ENCODE measurements at places on chromosomes 1 and 21.

GRCh38 chr1:83029050-83029449, 969.9 kb downstream of the TTLL7 start:
- DNase-seq, result no peak

DNA sequence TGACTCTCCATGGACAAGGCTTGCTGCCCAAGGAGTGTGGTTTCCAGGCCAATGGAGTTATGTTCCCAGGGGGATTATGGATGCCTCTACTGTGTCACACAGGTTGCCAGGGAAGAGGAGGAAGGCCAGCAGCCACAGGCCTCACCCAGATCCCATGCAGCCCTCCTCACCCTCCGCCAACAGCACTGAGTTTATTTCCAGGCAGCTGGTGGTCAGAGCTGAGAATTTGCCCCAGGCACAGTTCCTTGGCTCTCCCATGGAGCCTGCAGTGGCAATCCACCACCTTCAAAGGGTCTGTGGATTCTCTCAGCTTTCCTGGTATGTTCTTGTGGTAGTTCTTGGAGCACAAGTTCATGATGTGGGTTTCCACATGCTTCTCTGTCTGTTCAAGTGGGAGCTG, 79.2 kb downstream of the NTNG1 start:
- DNase-seq, result no peak

GRCh38 chr1:5286244-5286643, 631.8 kb downstream of the AJAP1 start:
- DNase-seq, result no peak

GRCh38 chr1:232018231-232019025, 391.8 kb downstream of the DISC1 start:
- no peak for DNase-seq

DNA sequence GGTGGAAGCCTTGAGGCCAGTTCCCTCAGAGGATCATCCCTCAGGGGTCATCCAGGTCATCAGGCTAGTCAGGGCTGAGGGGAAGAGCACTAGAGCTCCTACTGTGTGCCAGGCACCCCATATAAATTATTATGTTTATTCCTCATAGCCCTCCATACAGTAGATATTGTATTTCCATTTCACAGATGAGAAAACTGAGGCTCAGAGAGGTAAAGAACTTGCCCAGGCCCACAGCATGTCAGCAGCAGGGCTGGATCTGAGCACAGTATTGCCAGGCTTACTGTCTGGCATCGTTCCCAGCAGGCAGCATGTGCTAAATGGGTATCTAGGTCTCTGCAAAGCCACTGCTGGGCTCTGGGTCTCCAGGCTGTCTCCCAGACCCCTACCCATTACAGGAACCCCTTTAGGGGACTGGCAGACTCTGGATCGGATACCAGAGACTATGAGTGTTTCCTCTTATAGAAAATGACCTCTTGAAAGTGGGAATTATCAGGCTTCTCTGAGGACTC, 153.3 kb downstream of the PTPRU start:
- no peak for DNase-seq

DNA sequence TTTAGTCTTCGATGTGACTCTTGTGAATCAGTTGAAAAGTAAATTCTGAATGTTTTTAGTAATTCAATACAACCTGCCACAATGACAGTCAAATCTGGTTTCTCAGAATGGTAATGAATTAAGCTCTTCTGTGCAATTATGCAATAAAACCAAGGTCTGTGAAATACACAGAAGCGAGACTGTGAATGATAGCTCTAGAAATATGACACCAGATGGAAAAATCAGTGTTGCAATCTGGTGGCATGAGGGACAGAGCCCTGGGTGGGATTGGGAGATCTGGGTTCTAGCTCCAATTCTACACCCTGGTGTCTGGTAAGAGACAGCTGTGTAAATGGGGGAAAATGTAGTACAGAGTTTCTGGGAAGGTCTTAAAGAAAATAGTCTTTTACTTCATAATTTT, 586.4 kb upstream of the ZRANB2 start:
- no peak for DNase-seq

GRCh38 chr1:156458181-156458503, 42.4 kb downstream of the MEF2D start:
- DNase-seq, result no peak

DNA sequence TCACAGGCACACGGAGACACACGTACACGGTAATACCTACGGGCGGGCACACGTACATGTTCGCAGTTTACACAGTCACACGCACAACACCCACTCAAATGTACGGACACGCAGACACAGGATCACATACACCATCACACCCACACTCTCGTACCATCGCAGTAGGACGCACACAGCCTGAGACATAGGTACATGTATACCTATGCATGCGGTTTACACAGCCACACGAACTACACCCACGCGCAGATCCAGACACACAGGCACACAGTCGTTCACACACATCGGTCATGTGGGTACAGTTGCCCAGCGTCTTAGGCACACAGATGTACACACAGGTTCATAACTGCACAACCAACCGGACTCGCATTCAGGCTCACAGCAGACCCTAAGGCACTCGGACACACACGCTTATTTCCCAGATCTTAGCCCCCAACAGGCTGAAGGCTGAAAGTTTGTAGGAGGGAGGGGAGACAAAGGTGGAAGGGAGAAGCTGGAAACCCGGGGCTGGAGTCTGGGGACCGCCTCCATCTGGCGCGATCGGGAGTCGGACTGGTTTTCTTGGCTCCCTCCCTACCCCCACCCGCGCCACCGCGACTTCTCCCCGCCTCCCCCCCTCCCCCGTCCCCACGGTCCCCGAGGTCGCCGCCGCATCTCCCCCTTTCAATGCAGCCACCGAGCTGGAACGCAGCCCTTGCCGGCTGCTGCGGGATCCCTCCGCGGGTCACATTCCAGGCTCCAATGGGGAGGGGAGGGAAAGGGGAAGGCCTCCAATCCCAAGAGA, 51.9 kb upstream of the SYNC start:
- DNase-seq, result no peak

GRCh38 chr1:2455757-2456156, 20.3 kb upstream of the PLCH2 start:
- DNase-seq, result no peak

- no peak for DNase-seq
Measured at GRCh38 chr21:16421007-16421406, 691.2 kb downstream of the USP25 start.

- DNase-seq, result no peak
Measured at GRCh38 chr1:239982762-239983161, 108.9 kb upstream of the FMN2 start.

DNA sequence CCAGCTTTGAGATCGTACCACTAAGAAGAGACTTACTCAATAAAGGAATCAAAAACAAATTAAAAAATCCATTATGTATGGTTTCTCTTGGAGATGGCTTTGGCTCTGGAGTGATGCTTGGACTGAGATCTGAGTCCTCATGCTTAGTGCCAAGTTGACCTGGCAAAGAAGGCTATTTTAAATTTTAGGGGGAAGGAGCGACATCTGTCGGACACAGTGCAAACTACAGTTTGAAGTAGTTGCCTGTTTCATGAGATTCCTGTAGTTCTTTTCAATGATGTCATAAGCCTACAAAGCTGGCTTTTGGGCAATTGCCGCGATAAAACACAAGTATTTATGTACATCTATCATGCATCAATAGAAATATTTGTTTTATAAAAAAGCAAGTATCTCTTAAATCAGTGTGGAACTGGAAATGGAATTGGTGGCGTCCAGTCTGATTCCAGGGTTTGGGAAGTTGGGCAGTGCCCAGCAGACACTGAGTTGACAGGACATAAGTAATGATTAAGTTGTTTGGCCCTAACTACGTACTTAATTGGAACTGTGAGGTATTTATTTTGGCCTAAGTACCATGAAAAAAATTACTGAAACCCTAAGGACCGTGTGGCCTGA, 50.0 kb downstream of the TBCE start:
- DNase-seq, result peak; percentile 60

GRCh38 chr1:182444497-182444896, 5.4 kb upstream of the RGSL1 start:
- DNase-seq, result no peak

DNA sequence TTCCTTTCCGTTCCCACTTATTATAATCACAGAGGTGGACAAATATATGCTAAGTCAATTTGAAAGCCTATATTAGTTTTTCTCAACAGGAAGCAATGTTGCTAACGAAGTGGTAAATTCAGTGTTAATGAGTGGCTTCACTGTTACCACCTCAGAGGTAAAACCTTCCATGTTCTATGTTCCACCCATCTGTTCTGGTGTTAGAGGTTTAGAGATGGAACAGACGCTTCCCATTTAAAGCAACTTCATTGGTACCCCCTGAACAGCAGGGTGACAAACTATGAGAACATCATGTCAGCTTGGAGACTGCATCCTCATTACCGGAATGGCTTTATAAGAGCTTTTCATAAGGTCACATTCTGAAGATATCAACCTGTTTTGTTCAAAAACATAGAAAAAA, 77.9 kb downstream of the ZNF644 start:
- no peak for DNase-seq

- DNase-seq, result no peak
Measured at GRCh38 chr21:14981246-14981645, 83.6 kb downstream of the NRIP1 start.

- no peak for DNase-seq
Measured at GRCh38 chr1:187933562-187934419, 1105.0 kb downstream of the PLA2G4A start.

GRCh38 chr1:230495076-230495475, 68.9 kb upstream of the PGBD5 start:
- DNase-seq, result no peak

DNA sequence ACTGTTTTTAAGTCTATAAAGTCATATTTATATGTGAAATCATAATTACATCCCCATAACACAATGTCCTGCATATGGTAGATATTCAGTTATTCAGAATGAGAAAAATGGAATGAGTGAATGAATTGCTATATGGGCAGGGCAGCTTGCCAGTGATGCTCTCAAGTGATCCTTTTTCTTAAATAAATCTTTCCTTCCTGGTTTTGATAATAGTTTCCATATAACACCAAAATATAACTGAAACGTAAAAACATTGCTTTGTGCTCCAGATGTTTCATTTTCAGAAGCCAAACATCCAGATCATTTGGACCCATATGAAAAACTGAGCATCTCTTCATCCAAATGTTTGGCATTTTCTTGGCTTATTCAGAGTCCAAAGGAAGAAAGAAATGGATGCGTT, 30.2 kb upstream of the RGS8 start:
- no peak for DNase-seq

DNA sequence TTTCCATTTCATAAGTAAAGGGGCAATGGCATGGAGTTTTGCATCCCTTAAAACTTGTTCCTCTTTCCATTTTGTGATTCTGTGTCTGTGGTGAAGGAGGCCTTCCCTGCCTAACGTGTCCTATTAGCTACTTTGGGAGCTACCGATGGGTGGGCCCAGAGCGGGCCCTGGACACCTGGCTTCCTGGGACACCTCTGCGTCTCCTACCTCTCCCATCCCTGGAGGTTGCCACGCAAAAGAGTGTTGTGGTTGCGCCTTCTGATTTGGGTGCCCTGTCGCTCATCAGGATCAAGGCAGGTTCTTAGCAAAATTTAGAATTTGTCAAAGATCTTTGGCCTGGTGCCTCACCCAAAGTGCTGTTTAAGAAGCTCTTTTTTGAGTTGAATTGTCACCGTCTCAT, 116.4 kb upstream of the CACNA1E start:
- DNase-seq, result no peak

DNA sequence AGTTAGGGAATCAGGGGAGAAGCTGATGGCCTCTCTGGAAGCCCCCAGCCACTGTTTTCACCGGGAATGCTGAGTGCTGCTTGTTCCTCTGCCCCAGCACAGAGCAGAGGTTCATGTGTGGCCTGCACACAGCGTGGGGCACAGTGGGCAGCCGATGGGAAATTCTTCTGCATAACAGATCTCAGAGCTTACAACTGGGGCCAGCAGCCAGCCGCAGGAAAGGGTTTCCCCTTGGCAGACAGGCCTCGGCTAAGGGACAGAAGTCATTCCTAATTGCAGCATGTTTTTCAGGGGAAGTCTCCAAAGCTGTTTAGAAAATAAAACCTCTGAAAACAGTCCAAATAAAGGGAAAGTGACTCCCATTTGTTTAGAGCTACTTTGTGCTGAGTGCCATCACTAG, 22.6 kb downstream of the HMGB4 start:
- DNase-seq, result no peak

DNA sequence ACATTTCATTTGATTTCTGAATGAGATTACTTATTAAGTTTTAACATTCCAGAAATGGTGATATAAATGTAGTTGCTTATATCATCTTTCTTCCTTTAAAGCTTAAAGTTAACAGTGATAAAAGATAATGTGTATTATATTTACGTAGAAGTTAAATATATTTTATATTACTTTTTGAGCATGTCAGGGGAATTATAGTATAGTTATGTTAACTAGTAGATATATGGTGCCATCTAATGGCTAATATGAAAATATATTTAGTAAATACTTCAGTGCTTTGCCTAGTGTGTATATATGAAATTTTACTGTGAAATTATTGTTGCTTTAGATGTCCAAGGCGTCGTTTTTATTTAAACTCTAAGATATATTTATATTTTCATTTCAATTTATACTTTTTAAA, 51.5 kb downstream of the SYT14 start:
- DNase-seq, result no peak

DNA sequence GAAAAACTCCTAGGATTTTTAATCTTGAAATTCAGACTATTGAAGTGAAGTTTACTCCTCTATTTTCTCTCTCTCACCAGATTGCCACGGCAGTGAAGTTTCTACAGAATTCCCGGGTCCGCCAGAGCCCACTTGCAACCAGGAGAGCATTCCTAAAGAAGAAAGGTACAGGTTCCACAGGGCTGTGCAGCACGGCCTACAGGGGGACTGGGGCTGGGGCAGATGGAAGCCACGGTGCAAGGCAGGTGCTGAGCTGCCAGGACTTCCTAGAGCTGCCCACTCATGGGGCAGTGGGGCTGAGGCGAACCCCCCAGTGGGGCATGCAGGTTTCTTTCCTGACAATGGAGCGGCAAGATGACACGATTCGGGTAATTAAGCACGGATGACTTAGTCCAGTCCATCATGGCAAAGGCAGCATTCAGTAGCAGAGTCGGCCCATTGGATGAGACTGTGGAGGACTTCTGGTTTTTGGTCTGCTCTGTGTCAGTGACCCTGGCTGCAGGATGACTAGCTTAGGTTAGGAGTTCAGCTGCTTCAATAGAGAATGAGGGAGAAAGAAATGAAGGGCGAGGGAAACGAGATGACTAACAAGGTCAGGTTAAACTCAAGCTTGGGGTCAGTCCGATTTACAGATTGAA, 61.5 kb downstream of the PEX14 start:
- no peak for DNase-seq

DNA sequence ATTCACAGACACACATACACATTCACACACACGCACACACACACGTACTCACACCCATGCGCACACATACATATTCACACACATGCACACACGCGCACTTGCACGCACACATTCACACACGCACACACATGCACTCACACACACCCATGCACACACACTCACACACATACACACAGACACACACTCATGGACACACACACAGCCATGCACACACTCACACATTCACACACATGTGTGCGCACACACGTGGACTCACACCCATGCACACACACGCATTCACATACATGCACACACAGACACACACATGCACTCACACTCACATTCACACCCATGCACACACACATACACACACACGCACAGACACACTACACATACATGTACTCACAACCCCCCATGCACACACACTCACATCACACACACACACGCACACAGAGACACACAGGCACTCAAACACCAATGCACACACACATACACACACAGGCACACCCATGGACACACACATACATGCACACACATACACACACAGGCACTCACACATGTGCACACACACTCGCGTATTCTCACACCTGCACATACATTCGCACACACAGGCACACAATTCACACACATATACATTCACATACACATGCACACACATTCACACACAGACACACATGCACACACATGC, 589.1 kb downstream of the PTPRU start:
- DNase-seq, result no peak

- no peak for DNase-seq
Measured at GRCh38 chr1:226596531-226597165, 48.1 kb downstream of the STUM start.

Data from HFF-Myc (cell line).